ENCODE measurements at places on chromosomes 7 and 10.

- DNase-seq = no peak
Measured at GRCh38 chr7:14891289-14891688, 11.3 kb downstream of the DGKB start.

GRCh38 chr7:47239931-47240421 lies 341.9 kb downstream of the TNS3 start:
- no peak for DNase-seq

- peak; percentile 54 for DNase-seq
Measured at GRCh38 chr7:112411186-112411795, 39.0 kb upstream of the IFRD1 start.

DNA sequence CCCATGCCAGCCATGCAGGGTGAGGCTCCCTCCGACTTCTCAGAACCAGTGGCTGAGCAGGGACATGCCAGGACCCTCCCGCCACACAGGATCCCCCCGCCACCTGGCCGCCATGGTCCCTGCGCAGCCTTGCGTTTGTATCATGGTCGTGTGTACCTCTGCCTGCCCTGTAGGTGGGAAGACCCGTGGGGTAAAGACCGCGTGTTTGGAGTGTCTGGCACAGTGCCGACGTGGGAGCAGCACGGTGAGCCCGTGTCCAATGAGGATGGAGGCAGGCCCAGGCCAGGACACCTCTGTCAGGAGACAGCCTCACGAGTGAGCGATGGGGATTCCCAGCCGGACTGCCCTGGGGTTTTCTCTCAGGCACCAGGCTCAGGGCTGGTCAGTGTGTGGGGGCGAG lies 31.9 kb downstream of the NKX6-2 start:
- no peak for DNase-seq

DNA sequence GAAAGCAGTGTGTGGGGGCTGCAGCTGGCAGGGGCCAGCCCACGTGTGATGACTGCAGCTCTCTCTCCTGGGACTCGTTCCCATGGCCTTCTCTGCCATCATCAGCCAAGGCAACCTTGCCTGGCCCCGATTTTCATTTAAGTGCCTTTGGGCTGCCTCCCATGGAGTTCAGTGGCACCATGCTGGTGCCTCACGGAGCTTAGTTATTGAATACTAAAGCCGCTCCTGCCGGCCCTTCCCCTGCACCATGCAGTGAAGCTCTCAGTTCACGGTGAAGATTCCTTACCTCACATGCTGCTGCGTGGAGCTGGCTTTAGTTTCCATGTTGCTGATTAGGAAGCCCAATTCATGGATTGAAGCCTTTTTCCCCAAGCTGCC lies 141.5 kb upstream of the EEPD1 start:
- DNase-seq = no peak

DNA sequence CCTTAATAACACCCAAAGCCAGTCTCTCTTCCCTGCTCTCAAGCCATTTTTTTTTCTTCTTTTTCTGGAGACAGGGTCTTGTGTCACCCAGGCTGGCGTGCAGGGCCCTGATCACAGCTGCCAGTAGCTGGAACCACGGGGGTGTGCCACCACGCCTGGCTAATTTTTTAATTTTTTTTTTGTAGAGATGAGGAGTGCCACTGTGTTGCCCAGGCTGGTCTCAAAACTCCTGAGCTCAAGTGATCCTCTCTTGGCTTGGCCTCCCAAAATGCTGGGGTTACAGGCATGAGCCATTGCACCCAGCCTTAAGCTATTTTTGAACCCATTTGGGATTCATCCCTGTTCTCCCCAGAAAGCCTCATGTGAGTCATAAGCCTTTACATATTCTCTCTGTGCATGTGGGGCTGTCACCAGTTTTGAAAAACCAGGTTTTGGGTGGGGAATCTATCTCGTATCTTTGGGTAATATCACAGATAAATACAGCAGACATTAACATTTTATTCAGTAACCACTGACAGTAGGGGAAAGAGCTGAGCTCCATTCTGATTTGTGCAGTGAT lies 15.5 kb downstream of the ZNF487 start:
- no peak for DNase-seq

- DNase-seq = no peak
Measured at GRCh38 chr7:129607471-129608120, 3.9 kb upstream of the NRF1 start.

DNA sequence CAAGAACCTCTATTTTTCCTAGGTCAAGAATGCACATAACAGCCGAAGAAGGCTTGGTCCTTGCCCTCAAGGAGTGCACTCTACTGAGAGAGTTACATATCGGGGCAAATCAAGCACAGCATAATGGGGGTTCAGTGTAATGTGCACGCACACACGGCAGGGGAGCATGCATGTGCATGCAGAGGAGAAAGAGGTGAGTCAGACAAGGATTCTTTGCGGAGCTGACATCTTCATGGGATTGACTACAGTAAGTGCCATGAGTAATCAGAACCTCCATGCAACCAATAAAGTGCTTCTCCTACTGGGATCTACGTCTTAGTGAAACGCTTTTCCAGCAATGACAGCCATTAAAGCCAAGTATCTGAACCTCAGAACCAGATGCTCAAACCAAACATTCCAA lies 123.6 kb downstream of the RNF216 start:
- DNase-seq = no peak

GRCh38 chr7:108629651-108630400 lies 60.2 kb downstream of the DNAJB9 start:
- no peak for DNase-seq

- no peak for DNase-seq
Measured at GRCh38 chr7:26515314-26515842, 223.7 kb downstream of the SNX10 start.

DNA sequence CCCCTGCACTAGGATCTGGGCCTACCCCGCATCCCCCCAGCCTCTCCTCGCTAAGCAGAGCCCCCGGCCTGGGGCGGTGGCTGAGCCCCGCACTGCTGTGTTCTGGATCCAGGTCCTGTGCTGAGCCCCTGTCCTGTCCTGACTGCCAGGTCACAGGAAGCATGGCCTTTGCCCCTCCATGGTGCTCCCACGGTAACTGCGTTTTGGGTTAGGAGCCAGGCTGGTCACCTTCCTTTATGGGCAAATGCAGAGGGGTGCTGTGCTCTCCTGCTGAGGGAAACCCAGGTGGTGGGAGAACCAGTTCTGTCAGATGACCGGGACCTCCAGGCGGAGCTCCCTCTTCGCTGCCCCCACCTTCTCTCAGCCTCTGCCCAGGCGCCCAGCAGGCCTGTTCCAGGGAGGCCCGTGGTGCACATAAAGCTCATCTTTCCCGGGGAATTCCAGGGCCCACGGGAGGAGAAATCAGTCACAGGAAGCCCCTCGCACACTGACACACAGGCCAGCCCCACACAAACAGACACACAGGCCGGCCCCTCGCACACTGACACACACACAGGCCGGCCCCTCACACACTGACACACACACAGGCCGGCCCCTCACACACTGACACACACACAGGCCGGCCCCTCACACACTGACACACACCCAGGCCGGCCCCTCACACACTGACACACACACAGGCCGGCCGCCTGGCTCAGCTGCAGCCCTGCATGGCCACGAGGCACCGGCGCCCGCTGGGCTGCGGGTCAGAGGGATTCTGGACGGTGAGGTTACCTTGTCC lies 75.6 kb downstream of the CFAP46 start:
- DNase-seq = no peak

GRCh38 chr10:74928742-74929191 lies 102.4 kb downstream of the KAT6B start:
- no peak for DNase-seq

GRCh38 chr7:4070214-4070613 lies 611.9 kb upstream of the FOXK1 start:
- DNase-seq = no peak

GRCh38 chr10:127283576-127283975 lies 87.2 kb upstream of the INSYN2A start:
- no peak for DNase-seq

- peak; percentile 28 for DNase-seq
Measured at GRCh38 chr7:11341285-11341944, 367.7 kb downstream of the PHF14 start.

GRCh38 chr10:129839285-129840195 lies 124.5 kb downstream of the EBF3 start:
- DNase-seq = no peak

- DNase-seq = no peak
Measured at GRCh38 chr7:39527296-39527695, 38.9 kb upstream of the YAE1 start.

- DNase-seq = no peak
Measured at GRCh38 chr10:114635797-114636550, 22.1 kb downstream of the ABLIM1 start.

- no peak for DNase-seq
Measured at GRCh38 chr10:13100349-13101294, 659 bp downstream of the OPTN start.

GRCh38 chr7:92973974-92974373 lies 137.6 kb upstream of the CDK6 start:
- no peak for DNase-seq

- DNase-seq = no peak
Measured at GRCh38 chr7:37269711-37270508, 178.8 kb downstream of the ELMO1 start.

DNA sequence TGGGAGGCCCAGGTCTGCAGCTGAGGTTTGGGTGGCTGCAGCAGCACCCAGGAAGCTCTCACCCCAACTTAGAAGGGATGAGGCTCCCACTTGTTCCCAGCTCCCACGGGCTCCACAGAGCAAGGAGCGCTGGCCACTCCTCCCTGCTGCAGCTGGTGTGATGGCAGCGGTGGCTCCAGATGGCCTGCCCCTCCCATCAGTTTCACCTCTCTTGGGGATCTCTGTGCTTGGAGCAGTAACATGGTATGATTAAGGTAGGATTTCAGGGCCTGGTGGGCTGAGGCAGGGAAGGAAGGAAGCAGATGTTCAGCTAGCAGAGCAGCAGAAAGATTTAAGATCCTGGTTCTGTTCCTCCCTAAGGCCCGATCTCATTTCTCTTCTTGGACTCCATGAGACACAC lies 66.8 kb upstream of the KIF5B start:
- no peak for DNase-seq

DNA sequence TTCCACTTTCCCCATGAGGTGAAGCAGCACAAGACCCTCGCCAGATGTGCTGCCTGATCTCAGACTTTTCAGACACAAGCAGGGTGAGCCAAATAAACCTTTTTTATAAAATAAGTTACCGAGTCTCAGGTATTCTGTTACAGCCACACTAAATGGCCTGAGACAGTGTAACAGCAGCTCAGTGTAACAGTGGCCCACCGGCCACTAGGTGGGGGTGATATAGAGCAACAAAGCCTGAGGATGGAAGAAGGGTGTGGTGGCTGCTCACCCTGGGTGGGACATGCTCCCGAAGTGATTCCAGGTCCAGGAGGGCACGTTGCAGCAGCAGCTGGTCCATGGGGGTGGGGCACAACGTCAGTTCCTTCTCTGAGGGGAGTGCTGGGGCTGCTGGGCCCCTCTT lies 44.6 kb downstream of the BMS1 start:
- no peak for DNase-seq

- no peak for DNase-seq
Measured at GRCh38 chr10:48659790-48660189, 24.9 kb upstream of the WDFY4 start.

- no peak for DNase-seq
Measured at GRCh38 chr10:101851411-101852116, 8.0 kb upstream of the KCNIP2 start.

DNA sequence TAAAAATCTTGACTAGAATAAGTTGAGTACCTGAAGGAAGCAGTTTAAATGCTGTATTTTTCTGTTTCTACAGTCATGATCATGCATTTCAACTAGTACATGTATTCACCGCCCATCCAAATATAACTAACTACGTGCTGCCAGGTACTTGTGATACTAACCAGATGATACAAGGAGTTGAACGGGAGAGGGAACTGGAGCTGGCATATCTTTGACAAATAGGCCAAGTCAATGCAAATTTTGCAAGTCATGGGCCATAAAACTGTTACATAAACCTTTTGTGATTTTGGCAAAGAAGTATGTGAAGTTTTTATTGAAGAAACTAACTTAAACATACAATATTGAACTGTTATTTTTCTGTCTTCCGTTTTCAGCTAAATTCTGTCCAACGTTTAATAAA lies 14.5 kb downstream of the NUP42 start:
- no peak for DNase-seq

- DNase-seq = no peak
Measured at GRCh38 chr7:78912781-78913180, 540.7 kb downstream of the MAGI2 start.

DNA sequence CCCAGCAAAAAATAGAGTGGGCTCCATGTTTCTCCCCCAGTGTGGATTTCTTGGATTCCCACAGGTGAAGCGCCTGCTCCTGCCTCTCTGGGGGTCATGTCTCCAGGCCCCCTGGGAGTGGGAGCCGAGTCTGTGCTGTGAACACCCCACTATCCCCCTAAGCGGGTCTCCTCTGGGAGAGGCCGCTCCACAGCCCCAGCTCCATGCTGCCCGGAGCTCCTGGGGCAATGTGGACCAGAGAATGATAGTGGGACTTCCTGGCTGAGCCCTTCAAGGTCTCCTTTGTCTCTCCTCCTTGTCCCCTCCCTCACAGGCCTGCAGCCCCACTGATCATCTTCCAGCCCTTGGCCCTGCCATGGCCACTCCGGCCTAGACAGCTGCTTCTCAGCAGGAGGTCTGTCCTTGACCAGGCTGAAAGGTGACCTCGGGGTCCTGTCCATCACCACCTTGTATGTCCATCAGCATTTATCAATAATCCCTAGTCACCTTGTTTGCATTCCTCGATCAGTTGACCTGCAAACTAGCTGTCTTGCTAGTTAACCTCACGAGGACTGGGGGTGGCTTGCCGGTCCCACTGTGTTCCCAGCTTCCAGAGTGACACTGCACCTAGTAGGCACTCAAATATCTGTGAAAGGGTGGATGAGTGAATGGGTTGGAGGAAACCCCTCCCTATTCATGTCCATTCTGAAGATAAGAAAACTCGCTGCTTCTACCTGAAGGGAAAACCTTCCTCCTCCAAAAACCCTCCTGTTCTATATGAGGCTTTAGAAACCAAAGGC lies 776 bp upstream of the CALML3 start:
- DNase-seq = no peak

- DNase-seq = no peak
Measured at GRCh38 chr10:4448030-4448429, 378.0 kb upstream of the AKR1E2 start.

GRCh38 chr10:63115732-63116383 lies 17.3 kb upstream of the NRBF2 start:
- peak; percentile 96 for DNase-seq

GRCh38 chr10:62805231-62806099 lies 945 bp downstream of the ADO start:
- DNase-seq = no peak

GRCh38 chr10:53598914-53599313 lies 826.3 kb upstream of the MBL2 start:
- DNase-seq = no peak

GRCh38 chr10:47143473-47143872 lies 156.5 kb upstream of the GDF10 start:
- DNase-seq = no peak
